ENCODE measurements at places on chromosomes 11 and 22. TPM values are rescaled to one million over a fixed set of nuclear protein-coding genes. Genes with fewer than 3 reads are reported as not detected.

- no peak for DNase-seq
Observed at GRCh38 chr11:107282195-107282594, 175.4 kb downstream of the CWF19L2 start.

- no peak for DNase-seq
Observed at GRCh38 chr11:133828871-133829270, 16.4 kb downstream of the SPATA19 start.

GRCh38 chr11:27388001-27388400 lies 25.0 kb upstream of the CCDC34 start:
- no peak for DNase-seq

TRIM21 gene
- total RNA-seq, result 6.6 TPM

GRCh38 chr11:37500425-37500824 lies 902.4 kb upstream of the RAG2 start:
- DNase-seq, result no peak

- no peak for DNase-seq
Observed at GRCh38 chr22:48968201-48968959, 859.3 kb downstream of the BRD1 start.

DNA sequence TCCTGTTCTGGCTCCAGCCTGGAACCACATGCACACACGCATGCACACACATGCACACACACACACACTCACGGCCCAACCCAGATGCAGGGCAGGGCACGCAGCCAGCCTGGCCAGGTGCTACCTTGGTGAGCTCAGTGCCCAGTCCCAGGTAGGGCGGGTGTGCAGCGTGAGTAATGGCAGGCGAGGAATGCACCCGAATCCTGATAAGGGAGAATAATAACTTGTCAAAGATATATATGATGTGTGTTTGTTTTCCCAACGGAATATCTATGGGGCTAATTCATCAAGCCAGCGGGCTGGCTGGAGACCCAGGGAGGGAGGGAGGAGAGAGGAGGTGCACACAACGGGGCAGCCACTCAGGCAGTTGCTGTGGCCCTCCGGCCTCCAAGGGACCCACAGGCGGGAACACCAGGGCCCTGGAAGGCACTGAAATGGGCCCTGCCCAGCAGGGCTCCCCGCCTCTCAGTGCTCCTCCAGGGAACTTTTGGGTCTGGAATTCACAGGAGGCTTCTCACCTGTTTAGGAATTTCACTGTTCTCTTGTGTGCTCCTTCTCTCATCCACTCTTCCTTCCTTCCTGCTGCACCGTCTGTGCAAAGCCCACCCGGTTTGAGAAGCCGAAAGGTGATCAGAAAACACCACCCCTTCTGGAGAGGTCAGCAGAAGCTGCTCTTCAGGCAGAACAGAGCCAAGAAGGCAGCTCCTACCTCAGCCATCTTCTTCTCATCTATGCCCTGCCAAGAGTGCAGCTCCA lies 79.0 kb downstream of the BUD13 start:
- DNase-seq, result no peak

GRCh38 chr11:17003426-17003825 lies 10.8 kb downstream of the PLEKHA7 start:
- no peak for DNase-seq

- no peak for DNase-seq
Observed at GRCh38 chr11:19419808-19420207, 179.1 kb upstream of the E2F8 start.

GRCh38 chr11:119619665-119620064 lies 109.3 kb downstream of the NECTIN1 start:
- no peak for DNase-seq

- no peak for DNase-seq
Observed at GRCh38 chr11:44684859-44685281, 41.9 kb upstream of the TSPAN18 start.

- no peak for DNase-seq
Observed at GRCh38 chr11:17596711-17597110, 49.7 kb downstream of the OTOG start.

GRCh38 chr11:92826603-92827002 lies 142.8 kb upstream of the MTNR1B start:
- no peak for DNase-seq

ROBO3 gene
- 4.2 TPM for total RNA-seq

RCOR2 gene
- total RNA-seq, result 9.5 TPM

DNA sequence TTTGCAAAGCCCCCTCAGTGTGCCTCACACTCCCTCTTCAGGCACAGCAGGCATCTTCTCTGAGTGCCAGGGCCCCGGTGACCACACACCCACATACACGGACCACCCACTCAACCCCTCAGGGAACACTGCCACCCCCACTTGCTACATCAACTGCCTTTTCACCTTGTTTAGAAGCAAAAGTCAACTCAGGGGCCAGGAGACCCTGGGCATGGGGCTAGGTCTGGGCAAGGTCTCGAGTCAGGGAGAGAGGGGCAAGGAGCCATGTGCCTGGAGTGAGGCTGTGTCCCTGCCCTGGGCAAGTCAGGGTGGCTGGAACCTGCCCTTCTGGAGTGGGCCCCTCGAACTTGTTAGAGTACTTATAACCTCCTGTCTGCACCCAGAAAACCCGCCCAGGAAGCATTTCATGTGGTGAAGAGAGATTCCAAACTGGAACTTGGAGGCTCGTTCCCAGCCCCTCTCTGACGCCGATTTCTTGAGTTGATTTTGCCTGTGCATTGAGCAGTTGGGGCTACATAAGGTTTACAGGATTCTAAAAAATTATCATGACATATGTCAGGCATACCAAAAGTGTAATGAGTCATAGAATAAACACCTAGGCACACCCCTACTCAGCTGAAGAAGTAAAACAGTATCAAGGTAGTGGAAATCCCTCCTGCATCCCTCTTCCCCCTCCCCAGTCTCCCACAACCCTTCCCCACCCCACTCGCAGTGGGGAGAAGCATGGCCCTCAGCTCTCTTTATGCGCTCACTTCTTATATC lies 74.3 kb downstream of the MYEOV start:
- no peak for DNase-seq

MEI1 gene
- 0.16 TPM for total RNA-seq

GP1BB gene
- 21.8 TPM for total RNA-seq

DNA sequence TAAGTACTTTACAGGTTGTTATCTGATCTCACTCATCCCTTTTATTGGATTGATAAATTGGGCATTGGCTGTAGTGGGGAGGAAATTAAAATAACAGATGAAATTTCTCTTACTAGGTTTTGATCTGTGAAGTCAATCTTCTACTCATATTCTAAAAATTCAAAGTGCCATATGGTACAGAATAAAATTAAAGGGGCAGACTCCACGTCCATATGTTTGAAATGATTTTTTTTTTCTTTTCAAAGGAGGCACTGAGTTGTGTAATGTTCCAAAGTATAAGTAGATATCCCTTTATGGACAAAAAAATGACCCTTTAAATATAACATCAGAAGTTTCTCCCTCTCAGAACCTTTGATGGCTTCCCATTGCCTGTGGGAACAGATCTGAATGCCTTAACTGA lies 207.4 kb downstream of the DBX1 start:
- DNase-seq, result no peak

DNA sequence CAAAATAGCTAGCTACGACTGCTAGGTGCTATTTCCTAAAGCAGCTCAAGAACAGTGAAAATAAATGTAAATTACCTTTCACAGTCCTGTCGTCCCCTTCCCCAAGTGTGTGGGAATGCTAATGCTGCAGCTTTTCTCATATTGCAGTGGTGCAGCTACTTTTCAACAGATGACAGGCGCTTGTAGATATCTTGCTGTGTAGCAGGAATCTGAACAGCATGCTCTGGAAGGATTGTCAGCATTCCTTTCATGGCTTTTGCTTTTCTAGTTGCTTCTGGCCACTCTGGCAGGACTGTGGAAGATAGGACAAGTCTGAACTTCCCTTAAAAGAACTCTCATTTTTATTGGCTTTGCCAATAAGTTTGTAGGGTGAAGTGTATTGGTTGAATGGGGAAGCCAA lies 18.8 kb downstream of the FAR1 start:
- no peak for DNase-seq

BEST1 gene
- total RNA-seq, result 1.2 TPM

DNA sequence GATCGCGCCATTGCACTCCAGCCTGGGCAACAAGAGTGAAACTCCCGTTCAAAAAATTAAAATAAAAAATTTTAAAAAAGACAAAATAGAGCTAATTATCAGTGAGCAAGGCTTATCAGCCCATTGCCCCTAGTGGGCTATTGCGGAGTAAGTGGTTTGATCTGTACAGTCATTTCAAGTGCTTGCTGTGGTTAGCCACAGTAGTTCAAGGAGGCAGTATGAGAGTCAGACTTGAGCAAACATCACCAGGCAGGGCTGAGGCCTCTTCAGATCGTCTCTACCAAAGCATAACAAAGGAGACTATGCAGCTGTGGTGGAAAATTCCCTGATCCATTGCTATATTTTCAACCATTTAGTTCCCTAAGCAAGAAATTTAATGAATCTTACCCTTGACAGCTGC lies 4.3 kb upstream of the SBF2 start:
- no peak for DNase-seq

HOATZ gene
- not detected for total RNA-seq

DNA sequence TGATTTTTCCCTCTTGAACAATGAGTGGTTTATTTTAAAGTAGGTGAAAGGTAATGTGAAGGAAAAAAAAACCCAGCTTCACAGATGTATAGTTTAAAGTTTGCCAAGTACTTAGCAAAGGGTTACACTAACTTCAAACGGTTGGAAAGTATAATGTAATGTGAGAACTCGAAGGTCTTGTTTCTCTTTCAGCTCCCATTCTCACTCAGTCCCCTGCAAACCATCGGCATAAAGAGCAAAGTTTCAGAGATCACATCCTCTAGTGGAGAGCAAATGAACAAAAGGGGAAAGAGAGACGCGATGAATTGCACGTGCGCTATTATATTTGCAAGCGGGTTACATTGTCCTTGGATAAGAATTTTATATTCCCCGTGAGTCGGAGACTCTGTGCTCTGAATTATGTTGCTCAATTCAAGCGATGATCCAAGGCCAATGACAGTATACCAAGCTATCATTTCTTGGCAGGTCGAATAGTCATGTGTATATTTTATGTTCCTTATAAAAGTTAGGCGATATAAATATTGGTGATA lies 37.6 kb upstream of the BIRC3 start:
- no peak for DNase-seq

DNA sequence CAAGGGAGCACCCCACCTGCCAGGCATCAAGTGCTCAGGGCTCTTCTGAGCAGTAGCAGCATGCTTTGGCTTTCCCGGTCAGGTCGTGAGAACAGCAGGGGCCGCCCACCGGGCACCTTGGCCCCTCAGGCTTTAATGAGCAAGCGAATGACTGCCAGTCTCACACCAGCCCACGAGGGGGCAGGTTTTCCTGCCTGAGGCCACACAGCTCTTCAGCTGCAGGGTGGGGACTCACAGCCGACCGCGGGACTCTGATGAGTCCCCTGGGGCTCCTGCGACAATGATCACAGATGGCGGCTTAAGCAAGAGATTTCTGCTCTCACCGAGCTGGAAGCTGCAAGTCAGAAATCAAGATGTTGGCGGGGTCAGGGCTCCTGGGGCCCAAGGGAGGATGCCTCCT lies 14.3 kb upstream of the FGF19 start:
- DNase-seq, result no peak

GRCh38 chr22:40334060-40334459 lies 12.2 kb upstream of the ADSL start:
- DNase-seq, result no peak

GRCh38 chr11:64918017-64918416 lies 1.0 kb upstream of the ATG2A start:
- no peak for DNase-seq

GRCh38 chr22:41742918-41743317 lies 43.6 kb downstream of the MEI1 start:
- DNase-seq, result no peak

DNA sequence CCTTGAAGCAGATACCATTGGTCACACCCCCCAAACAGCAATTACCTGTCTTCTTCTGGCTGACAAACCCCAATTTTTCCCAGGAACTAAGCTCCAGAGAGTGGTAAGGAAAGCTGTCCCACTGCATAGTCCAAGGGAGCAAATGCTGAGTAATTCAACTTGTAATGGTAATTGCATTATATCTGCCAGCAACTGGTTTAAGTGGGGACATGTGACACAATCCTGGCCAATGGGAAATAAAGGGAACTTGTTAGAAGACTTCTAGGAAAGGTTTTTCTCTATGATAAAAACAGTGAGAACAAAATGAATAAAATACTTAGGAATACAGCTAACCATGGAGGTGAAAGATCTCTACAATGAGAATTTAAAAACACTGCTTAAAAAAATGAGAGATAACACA lies 9.5 kb upstream of the ISX start:
- no peak for DNase-seq

DNA sequence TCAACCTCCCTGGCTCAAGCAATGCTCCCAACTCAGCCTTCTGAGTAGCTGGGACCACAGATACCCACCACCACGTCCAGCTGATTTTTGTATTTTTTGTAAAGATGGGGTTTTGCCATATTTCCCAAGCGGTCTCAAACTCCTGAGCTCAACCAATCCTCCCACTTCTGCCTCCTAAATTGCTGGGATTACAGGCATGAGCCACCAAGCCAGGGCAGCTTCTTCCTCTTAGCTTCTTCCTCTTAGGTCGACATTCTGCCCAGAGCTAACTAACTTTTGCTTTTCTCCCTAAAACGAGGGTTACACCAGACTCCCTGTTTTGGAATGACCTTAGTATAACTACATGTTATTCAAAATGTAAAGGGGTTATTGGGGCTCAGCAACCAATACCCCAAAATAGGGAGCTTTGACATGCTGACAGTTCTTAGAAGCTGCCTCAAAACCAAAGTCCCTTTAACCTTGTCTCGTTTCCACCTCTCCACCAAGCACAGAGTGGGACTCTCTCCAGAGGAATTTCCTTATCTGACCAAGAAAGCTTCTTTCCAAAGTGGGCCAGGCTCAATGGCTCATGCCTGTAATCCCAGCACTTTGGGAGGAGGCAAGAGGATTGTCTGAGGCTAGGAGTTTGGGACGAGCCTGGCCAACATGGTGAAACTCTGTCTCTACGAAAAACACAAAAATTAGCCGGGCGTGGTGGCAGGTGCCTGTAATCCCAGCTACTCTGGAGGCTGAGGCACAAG lies 7.0 kb downstream of the HPS5 start:
- DNase-seq, result no peak

WBP2NL gene
- total RNA-seq, result 4.5 TPM
